Stomach (tissue), 19 donors: ENCODE measurements at places on chromosomes 4 and X.

DNA sequence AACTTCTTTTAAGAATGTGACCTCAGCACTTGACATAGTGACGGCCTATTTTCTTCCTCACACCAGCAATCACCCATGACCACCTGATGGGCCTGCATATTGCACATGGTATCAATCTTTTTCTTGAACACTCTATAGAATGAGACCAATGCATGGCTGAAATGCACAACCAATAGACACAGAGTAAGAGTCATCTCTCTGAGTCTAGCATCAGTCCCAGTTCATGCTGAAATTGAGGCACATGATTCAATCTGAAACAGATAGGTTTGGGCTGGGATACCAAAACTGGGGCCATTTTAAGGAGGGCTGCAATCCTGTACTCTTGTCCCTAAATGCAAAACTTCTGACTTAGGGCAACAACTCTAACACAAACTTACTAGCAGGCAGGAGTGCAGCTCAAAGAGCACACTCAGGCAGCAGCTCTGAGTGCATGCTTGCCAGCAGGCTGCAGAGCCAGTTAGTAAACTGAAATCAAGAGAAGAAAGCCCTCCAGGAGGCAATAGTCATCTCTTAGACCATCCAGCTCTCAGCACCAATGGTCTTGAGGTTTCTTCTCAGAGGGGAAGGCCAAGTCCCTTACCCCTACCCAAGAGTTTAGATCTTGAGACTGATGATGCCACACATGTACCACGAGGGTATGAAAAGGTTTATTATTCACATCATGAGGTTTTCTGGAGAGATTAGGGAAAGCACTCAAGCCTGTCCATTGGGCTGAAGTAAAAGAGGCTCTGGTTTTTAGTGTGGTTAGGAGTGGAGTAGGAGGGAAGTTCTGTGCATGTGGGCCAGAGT is 24.7 kb upstream of the GPR101 start:
- DNase-seq = no peak

DNA sequence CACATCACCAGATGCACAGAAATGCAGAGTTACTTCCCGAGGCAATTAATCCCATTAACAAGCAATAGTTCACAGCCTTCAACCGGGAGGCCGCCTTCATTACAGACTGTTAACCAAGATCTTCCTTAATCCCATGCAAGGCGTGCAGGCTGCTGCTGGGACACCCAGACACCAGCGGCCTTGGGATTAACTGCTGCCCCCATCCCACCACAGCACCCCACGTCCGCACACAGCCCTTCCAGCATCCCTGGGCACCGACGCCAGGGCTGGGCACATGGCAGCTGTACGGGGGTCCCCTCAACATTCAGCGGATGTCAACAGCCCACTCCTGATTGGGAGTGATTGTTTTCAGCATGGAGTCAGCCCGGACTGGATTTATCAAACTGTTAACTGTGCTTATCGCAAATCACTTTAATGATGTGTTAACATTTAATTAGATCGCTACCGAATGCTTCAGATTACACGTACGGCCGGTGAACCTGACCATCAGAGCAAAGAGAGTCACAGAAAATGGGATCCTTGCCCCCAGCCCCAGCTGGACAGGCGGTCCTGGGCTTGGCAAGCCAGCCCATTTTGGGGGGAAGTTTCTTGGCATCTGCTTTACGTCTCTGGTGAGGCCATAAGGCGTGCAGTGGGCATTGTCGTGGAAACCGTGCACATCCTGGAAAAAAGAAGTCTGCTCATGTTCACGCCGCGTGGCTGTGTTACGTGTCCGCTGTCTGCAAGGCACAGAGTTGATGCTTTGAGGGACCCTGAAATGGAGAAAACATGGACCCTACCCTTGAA is 126.4 kb downstream of the HMX1 start:
- DNase-seq = no peak

DNA sequence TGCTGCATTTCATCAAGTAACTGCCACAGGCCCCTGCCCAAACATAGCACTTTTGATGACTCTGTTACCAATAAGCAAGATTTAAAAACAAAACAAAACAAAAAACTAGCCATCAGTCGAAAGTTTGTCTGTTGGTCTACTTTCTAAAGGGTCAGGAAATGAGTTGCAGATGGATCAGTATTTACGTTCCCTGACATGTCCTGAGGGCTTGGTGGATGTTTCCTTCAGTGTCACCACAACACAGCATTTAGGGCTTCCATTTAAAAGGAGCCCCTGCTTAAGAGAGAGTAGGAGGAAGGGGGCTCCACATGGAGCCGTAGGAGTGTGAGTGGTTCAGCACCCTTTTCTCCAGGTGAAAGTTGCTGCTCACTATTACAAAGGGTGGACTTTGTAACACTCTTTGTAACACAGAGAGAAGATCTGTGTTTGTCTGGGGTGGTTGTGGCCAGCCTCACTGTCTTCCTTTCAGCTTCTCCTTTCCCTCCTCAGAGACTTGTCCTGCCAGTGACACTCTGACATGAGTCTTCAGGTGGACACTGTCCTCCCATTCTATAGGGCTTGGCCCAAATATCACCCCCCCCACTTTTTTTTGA is 167.5 kb upstream of the PDE5A start:
- DNase-seq = no peak

DNA sequence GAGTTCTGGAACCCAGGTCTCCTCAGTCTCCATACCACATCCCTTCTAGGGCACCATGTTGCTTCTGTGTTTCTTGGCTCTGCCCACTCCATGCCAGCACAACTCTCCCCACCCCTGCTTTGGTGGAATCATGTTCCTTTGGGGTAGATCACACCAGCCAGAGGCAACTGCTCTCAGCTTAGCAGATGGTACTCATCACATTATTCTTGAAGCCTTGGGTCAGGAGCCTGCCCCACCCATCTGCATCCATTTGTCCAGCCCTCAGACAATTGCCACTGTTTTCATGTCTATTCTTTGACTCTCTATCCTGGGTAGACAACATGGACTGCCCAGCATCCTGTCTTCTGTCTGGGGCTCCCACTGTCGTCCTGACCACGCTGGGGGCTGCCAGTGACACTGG is 147.6 kb downstream of the PTTG2 start:
- no peak for DNase-seq

GRCh38 chrX:45851434-45851991 is 650.8 kb upstream of the DIPK2B start:
- DNase-seq = peak; percentile 38

- DNase-seq = no peak
Observed at GRCh38 chrX:71056867-71057266, 11.3 kb downstream of the SNX12 start.

- no peak for DNase-seq
Observed at GRCh38 chr4:84632092-84632491, 49.2 kb downstream of the CDS1 start.

GRCh38 chr4:112060212-112060611 is 85.0 kb upstream of the FAM241A start:
- no peak for DNase-seq

DNA sequence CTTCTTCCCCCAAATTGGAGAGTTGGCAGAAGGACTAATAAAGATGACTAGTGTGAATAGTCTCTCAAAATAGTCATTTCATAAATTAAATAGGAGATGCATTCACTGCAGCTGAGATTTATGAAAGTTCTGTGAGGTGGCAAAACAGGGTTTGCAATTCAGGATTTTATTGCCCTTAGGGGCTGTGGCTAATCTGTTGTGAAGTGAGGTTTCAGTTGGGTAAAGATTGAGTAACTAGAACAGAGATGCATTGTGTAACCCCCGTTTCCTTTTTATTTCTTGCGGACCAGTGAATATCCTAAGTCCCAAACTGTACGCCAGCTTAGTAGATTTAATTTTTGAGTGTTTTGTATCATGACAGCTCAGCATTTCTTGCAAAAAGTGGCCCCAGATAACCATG is 16.2 kb upstream of the SCRG1 start:
- DNase-seq = peak; percentile 16

DNA sequence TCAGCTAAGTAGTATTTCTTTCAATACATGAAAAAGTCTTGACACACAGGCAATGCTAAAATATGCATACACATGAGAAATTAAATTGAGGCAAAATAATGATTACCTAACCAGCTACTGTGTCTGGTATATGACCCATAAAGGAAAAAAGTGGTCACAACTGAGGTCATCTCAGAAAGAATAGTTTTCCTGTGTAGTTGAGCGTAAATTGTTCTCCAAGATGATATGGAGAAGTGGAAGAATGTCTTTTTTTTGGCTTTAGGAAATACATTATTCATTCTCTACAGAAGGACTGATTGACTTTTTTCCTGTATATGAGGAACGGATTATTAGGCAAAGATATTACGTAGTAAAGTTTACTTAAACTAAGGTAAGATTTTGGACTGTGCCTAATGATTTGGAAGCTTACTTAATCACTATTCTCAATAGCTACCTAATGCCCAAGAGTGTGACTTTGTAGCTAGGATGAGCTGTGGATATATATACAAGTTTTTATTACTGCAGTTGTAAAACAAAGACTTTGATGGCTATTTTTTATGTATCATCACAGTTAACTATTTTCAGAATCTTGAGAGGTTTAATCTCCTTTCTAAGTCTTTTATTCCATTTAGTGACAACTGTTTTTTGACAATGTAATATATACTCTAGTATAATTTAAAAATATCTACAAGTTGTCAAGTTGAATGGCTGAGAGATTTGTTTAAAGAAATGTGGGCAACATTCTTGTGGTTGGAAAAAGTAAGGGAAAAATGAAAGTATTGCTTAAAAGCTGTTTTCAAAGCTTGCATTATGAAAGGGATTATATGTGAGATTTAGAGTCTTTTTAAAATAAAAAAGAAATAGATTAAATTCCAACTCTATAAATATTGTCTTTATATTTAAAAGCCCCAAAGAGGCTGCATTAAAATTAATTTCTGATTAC is 100.2 kb downstream of the PDLIM5 start:
- DNase-seq = no peak
